ENCODE measurements at places on chromosomes 12 and 14.

- DNase-seq, result peak; percentile 63
Measured at GRCh38 chr12:115451780-115452736, 768.1 kb upstream of the TBX3 start.

GRCh38 chr12:39628836-39629235, 9.2 kb upstream of the ABCD2 start:
- no peak for DNase-seq

DNA sequence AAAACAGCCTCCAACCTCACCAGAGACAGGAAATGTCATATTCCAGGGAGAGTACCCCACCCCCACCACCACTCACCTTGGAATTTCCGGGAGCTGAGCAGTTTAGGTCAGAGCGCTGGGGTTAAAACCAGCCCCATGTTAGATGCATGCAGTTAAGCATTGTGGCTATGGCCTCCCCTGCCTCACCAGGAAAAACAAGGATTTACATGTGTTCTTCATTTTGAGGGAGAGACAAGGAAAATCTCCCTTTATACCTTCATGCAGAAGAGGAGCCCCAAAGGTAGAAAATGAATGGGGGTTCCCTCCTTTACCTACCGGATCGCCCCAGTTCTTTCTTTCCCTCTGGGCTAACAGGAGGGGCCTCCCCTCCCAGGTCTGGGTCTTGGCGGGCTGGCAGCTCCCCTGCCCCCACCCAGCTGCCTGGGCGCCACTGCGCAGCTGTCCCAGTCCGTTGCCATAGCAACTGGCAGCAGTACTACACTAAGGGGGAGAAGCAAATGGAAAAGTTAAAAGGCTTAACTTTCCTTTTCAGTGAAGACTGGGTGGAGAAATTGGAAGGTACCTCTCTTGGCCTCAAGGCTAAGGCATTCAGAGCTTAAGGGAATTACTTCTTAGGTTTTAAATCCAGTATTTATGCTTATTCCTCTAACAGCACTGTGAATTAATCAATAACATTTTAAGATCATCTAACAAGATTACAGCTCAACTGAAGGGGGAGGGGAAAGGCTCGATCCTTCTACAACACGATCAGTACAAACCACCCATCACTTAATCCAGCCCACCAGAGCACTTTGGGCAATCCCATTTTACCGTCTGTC, 20.5 kb downstream of the CBX5 start:
- DNase-seq, result peak; percentile 89

DNA sequence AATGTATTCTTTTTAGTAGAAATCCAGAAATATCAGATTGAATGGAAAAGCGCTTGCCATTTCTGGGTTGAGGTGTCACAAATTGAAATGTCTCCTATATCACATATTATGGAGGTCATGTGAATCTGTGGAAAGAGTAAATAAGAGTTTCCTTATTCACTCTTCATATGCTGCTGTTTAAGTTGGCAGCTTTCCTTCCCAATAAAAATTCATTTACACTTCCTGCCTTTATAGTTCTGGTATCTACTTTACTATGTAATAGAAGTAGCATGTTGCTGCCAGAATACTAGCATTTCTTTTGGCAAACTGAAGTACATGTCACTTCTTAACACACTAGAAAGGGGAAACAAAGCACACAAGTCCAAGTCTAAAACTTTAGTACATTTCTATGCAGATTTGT, 60.8 kb downstream of the SDR9C7 start:
- no peak for DNase-seq

- peak; percentile 89 for DNase-seq
Measured at GRCh38 chr14:61103541-61104339, 122.7 kb downstream of the SLC38A6 start.

DNA sequence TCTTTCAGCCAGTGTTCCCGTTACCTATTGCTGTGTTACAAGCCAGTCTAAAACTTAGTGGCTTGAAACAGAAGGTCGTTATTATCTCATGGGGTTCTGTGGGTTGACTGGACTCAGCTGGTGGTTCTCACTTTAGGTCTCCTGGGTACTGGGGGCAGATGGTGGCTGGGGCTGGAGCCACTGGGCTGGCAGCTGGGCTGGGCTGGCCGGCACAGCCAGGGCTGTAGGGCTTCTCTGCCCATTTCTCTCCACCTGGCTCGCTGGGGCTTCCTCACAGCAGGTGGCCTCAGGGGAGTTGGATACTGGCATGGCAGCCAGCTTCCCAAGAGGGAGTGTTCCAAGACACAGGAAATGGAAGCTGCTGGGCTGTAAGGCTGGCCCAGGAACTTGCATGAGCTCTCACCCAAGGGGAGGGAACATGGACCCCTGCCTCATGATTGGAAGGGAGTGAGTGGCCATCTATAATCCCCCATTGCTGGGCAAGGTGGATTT, 27.0 kb downstream of the TUNAR start:
- no peak for DNase-seq

DNA sequence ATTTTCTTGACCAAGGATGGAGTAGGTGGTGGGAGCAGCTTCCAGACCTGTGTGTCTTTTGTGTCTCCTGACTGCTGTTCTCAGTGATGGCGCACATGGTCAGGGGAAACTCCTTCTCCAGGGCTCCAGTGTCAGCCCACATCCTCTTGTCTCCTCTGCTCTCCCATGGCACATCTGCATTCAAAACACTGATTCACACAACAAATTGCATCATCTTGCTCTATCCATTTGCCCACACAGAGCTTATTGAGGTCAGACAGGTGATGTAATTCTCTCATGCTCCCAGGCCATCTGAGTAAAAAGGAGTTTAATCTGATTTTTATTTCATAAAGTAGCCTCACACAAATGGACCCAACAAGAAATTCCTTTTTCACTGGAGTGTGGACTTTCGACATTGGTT, 21.8 kb upstream of the TMEM132C start:
- DNase-seq, result no peak

DNA sequence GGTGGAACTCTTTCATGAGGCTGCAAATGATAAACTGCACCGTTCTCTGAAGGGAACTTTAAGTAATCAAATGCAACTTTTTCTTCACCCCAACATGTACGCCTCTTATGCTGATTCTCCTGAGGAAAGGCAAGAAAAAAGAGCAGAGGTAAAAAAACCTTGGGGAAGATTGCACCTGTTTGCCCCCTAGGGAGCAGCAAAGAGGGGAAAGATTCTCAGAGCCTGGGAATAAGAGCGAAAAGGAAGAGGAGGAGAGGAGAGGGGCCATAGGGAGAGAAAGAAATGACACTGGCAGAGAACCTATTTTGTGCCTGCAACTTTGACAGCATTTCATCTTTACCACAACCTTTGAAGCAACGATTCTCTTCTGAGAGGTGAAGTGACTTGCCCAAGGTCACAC, 254.6 kb downstream of the KSR2 start:
- no peak for DNase-seq

- DNase-seq, result peak; percentile 28
Measured at GRCh38 chr12:65728848-65729793, 95.2 kb upstream of the HMGA2 start.

DNA sequence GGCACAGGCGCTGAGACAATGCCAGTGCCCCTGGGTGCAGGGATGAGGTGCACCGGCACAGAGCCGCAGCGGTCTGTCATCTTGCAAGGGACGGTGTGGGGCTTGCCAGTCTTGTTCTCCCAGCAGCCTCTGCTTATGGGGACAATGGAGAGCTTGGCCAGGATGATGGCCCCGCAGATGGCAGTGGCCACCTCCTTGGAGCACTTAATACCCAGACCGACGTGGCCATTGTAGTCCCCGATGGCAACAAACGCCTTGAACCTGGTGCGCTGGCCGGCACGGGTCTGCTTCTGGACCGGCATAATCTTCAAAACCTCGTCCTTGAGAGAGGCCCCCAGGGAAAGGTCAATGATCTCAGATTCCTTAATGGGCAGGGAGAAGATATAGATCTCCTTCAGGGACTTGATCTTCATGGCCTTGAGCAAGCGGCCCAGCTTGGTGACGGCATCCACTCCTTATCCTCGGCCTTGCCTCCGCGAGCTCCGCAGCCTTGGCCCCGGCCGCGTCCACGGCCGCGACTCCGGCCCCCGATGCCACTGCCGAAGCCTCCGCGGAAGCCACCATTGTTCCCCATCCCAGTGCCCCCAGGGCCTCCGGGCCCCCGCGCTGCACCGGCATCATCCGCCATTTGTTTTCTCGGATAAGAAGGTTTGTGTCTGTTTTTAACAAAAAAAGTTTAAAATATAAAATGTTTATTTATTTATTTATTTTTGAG, 29.9 kb downstream of the VRTN start:
- no peak for DNase-seq

DNA sequence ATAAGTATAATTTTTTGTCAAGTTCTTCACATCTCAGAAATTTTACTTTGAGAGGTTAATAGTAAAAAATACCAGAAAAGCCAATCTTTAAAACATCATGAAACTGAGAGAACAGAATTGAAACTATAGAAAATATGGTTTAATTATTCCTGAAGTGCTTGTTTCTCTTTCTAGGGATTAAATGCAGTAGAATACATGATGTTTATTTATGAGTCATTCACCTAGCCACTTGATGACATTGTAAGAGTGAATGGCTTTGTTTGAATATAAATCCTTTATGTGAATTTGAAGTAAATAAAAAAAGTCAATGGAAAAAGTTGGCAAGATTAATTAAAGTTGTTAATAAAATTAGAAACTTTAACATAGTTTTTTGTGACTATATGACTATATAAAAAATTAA, 48.4 kb downstream of the KTN1 start:
- no peak for DNase-seq

DNA sequence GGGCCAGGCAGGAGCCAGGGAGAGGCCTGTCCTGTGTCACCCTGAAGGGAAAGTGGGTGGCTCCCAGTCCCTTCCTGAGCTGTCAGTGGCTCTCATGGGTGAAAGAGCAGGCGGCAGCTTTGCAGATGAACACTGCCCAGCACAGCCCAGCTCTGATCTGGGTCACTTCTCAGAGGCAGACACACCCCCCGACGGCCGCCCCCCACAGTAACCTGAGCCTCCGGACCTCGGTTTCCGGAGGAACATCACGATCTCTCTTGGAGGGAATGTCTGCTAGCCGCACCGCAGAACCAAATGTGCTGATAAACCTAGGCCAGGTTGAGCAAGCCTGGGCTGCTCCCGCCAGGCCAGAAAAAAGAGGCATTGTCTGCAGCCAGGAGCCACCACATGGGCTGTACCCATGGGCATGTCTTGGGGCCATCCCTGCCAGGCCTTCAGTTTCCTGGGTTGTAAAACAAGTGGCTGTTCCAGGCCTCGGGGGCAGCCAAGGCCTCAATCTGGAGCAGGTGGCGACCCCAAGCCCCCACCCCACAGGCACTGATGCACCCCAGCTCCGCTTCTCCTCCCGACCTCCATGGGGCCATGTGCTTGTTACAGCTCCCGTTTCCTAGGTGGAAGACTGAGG, 57.6 kb downstream of the NCOR2 start:
- DNase-seq, result no peak

- DNase-seq, result no peak
Measured at GRCh38 chr12:63382930-63383329, 231.9 kb upstream of the AVPR1A start.

GRCh38 chr12:68001486-68002466, 12.5 kb downstream of the IFNG-AS1 start:
- DNase-seq, result no peak

DNA sequence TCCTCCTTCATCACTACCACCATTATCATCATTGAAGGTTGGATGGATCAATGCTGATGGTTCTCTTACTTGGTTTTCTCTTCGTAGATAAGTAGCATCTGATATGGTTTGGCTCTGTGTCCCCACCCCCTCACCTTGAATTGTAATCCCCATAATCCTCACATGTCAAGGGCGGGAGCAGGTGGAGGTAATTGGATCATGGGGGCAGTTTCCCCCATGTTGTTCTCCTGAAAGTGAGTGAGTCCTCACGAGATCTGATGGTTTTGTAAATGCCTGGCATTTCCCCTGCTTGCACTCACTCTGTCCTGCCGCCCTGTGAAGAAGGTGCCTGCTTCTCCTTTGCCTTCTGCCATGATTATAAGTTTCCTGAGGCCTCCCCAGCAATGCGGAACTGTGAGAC, 172.4 kb upstream of the PWP1 start:
- no peak for DNase-seq

DNA sequence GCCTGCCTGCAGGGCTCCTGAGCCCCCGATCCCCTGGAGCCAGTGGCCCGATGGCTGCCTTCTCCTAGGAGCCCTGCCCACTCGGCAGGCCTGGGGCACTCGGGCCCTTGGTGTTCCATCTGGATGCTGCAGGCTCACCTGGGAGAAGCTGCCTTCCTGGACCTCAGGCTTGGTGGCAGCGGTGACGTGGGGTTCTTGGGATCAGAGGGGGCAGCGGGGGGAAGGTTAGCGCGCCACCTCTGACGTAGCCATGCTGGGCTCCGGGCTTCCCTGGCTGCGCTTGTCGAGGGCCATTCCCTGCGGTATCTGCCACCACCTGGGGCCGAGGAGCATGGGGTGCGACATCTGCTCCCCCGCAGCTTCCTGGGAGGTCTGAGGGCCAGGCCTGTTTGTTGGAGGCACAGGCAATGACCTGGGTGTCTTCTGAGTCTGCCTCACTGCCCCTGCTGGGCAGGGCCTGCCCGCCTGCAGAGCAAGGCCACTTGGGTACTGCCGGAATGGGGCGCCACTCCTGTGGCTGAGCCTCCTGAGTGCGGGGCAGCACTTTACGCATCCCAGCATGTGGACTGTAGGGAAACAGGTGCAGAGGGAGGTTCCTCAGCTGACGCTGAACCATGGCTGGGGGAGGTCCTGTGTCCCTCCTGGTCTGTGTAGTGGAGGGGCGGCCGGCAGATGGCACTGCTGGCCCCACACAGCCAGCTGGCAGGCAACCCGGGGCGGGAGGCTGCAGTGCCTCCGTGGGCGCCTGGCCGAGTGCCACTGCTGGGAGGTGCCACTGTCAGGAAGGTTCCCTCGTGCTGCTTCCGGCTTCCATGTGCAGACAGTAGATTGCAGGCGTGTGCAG, 20.3 kb downstream of the MTA1 start:
- peak; percentile 67 for DNase-seq

DNA sequence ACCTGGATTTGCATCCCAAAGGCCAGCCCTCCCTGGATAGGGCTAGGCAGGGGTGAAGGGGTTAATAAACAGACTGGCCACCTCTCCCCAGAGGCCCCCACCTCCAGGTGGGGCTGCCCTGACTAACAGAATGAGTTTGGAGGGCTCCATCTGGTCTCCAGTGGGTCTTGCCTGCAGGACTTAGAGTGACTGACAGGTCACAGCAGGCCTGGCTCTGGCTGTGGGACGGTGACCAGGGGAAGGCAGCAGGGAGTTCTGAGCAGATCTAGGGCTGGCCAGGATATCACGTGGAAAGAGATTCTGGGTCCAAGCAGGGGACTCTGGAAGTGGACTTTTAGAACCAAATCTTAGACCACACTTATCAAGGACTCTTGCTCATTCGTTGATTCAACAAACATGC, 40.9 kb upstream of the LHX5 start:
- no peak for DNase-seq

- DNase-seq, result no peak
Measured at GRCh38 chr12:64663015-64663414, 52.7 kb downstream of the RASSF3 start.
